ENCODE measurements at places on chromosomes 12 and 14.

DNA sequence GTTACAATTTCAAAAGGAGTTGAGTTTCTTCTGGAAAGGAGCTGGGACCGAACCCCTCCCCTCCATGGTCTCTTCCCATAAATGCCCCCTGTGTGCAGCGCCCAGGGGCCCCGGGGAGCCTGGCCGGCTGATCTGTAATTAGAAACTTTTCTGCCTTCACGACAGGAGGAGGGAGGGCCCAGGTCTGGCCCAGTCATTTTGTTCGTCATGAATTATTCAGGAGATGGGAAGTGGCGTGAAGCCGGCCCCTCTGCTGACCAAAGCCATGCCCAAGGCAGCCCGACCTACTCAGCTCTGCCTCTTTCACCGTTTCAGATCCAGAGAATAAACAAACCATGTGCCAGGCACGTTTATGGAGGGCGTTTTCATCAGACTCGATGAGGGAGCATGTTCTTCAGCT lies 33.3 kb upstream of the MSI1 start:
- DNase-seq: no peak

DNA sequence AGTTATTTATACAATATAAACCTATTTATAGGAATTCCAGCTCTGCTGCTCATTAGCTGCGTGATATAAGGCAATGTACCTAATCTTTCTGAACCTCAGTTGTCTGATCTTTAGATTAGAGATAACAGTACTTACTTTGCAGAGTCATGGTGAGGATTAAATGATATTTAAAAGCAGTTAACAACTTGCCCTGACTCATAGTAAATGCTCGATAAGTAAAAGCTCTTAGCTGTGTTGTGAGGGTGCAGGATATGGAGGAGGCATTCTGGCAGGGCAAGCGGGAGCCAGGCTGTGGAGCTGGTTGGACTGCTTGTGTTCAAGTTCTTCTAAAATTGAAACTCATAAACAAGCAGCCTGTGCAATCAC lies 140.0 kb upstream of the PRICKLE1 start:
- no peak for DNase-seq

GRCh38 chr14:68784226-68784910 lies 8.5 kb downstream of the ZFP36L1 start:
- no peak for DNase-seq

DNA sequence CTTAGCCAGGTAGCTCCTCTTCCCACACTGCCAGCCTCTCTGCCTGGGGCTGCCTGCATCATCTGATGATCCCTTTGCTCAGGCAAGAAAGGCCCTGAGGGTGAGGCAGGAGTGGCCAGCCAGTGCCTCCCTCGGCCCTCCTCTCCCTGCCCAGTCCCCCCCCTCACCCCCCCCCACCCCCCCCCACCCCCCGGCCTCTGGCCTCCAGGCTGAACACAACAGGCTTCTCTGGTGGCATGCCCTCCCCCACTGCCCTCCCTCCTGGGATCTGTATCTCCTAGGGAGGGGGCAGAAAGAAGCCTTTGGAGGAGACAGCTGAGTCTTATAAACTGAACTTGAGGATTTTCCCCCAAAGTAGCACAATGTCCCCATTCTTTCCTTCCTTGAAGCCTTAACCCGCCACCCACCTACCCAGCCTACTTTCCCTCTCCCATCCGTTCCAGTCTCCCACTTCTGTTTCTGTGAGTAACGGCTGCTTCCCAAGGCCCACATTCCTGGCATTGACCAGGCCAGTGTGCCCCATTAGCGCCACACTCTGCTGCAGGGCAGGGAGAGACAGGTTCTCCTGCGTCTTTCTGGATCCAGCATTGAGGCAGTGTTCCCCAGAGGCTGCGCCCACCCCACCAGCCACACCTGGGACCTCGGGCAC lies 82.1 kb downstream of the B4GALNT3 start:
- DNase-seq: no peak
